ENCODE measurements at places on chromosomes 4 and X.
A peak's percentile ranks its signal among the peaks of the same experiment; 100 is the strongest.

DNA sequence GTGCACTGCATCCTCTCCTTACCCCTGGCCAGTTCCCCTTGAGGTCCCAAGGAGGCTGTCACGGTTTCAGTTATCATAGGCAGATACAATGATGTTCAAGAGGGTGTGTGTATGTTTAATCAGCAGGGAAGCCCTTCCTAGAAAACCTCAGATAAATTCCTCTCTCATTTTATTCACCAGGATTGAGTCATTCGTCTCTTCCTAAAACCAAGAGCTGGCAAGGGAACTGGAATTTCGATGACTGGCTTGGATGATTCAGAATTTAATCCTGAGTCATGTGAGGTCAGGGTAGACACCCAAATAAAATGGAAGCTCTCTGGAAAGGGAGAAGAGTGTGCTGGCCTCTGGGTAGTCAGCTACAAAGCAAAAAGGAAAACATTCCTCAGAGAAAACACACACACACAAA, 106.2 kb upstream of the RAPGEF2 start:
- no peak for DNase-seq

- no peak for DNase-seq
Measured at GRCh38 chr4:107220976-107221375, 184.9 kb upstream of the DKK2 start.

- DNase-seq: no peak
Measured at GRCh38 chrX:10571260-10571659, 49.1 kb downstream of the MID1 start.

GRCh38 chr4:86670756-86671155, 76.6 kb downstream of the PTPN13 start:
- no peak for DNase-seq

- DNase-seq: no peak
Measured at GRCh38 chr4:108635070-108635655, 14.8 kb downstream of the RPL34 start.

DNA sequence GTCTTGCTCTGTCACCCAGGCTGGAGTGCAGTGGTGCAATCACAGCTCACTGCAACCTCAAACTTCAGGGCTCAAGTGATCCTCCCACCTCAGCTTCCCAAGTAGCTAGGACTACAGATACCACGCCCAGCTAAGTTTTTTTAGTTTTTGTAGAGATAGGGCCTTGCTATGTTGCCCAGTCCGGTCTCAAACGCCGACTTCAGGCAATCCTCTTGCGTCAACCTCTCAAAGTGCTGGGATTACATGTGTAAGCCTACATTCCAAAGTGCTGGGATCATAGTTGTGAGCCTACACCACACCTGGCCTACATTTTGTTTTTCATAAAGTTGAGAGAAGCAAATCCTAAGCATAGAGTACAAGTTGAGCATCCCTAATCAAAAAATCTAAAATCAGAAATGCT, 42.2 kb downstream of the SMARCA5 start:
- no peak for DNase-seq

- DNase-seq: no peak
Measured at GRCh38 chrX:110315551-110315950, 2.3 kb downstream of the AMMECR1 start.

DNA sequence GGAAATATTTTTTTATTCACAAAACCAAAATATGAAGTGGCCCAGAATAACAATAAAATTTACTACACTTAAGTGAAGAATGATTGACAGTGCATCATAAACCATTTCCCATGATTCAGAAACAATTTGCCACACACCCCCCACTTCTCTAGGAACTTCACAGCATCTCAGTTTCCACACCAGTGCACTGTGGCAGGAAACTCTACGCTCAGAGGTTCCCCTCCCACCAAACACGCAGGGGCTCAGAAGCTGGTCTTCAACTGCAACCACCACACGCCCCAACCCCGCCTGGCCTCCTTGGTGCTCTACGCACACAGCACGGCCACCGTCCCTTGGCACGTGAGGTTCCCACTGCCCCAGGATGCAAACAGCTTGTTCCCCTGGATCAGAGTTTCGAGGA, 63.7 kb downstream of the ZFYVE28 start:
- no peak for DNase-seq

GRCh38 chr4:140637836-140638235, 69.1 kb upstream of the UCP1 start:
- DNase-seq: peak; percentile 25

DNA sequence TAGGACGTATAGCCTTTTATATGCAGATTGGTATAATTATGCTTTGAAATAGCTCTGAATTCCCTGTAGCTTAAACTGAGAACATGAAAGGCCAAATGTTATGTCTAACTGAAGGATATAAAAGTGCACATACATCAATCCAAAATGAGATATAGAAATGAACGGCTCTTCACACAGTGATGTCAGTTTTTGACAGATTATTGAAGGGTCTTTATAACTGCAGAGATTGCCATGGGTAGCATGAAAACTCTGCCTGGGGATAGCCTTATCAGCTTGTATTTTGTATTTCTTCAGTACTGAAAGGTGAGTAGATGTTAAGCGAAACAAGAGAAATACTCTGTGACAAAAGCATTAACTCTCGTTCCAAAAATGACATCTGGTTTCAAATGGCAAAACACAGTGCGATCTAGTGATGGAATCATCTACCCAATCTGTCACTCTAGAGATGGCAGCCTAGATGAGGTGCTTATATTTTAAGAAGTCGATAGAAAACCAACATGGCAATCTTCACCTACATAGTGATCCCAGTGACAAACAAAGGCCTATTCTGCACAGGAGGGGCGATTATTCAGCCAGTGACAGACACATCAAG, 59.7 kb downstream of the PCDH10 start:
- DNase-seq: no peak

GRCh38 chr4:62517716-62518115, 1317.6 kb downstream of the ADGRL3 start:
- no peak for DNase-seq

- no peak for DNase-seq
Measured at GRCh38 chrX:125620715-125621587, 301.3 kb downstream of the TEX13C start.

DNA sequence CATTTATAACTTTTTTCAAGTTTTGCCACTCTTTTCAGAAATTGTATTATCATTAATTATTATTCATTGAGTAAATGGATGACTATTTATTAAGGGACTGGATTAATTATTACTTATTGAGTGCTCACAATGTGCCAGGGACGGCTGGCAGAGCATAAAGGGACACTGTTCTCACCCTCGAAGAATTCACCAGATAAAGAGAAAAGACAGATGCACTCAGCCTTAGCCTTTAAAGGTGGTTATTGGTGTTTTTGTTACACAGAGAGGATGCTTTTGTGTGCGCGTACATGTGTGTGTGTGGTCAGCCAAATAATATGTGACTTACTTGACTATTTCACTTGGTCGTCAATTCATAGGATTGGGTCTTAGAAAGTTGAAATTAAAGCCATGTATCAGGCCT, 187.0 kb downstream of the ANTXR2 start:
- DNase-seq: no peak

- DNase-seq: no peak
Measured at GRCh38 chr4:75249739-75250138, 264.5 kb downstream of the RCHY1 start.

- no peak for DNase-seq
Measured at GRCh38 chr4:155640751-155641150, 25.9 kb upstream of the GUCY1A1 start.

DNA sequence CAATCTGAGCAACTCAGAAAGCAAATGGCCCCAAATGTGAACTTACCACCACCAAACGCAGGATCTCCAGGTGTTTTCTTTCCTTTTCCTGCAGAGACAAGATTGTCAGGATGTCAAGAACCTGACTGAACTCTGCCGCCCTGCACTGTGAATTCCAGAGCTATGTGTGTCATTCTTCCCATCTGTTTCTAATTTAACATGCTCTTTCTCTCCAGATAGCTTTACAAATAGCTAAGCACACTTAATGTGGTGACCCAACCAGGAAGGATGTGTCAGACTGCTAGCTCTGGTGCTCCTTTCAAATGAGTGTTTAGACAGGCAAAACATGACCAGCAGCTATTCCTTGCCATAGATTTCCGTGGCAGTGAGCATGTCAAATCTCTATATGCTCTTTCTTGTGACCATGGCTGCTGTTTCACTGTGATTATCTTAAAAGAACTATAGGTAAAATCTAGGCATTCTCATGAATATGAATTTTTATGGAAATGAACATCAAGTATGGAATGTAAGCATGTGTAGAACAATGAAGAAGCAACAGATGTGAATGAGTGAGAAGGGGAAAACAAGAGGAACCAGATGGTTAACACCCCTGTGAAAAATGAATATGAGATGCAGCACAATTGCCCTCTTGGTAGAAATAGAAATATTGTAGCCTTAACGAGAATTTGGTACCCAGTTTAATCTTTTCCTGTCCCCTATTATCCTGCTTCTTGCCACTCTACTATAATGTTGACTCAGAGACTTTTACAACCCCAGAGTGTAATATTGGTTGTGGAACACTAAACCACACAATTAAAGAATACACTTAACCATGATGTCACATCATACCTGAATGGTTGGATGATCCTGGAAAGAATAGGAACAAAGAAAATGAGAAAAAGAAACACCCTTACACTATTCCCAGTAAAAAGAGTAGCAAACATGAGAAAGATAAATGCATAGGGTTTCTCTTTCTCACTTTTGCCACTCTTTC, 247.8 kb upstream of the DKK2 start:
- no peak for DNase-seq

GRCh38 chrX:46554942-46555341, 9.7 kb upstream of the ZNF674 start:
- no peak for DNase-seq

- DNase-seq: no peak
Measured at GRCh38 chrX:84144281-84144680, 43.7 kb downstream of the RPS6KA6 start.

GRCh38 chrX:24202465-24203031, 53.0 kb downstream of the ZFX start:
- peak; percentile 3 for DNase-seq

- DNase-seq: no peak
Measured at GRCh38 chr4:107388736-107389274, 331.2 kb downstream of the PAPSS1 start.

DNA sequence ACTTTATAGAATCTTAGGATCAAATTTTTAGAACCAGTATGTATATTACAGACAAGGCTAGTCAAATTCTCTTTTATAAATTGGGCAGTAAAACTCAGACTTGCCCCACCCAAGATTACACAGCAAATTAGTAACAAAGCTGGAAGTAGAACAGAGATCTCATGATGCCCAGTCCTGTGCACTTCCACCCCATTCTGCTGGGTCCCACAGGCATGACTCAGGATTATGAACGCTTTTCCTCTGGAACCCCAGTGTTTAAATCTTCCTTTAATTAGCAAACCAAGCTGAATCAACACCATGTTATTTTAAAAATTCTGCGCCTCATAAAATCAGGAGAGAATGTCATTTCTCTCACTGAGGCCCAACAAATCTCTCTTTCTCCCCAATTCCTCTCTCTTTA, 1.5 kb upstream of the IL13RA2 start:
- DNase-seq: no peak
